GF-D8 (cell line): ENCODE measurements at places on chromosomes 6 and 20.

GRCh38 chr6:84350397-84350796, 123.0 kb upstream of the CEP162 start:
- no peak for DNase-seq

GRCh38 chr6:46262928-46263706, 92.3 kb upstream of the ENPP5 start:
- no peak for DNase-seq

DNA sequence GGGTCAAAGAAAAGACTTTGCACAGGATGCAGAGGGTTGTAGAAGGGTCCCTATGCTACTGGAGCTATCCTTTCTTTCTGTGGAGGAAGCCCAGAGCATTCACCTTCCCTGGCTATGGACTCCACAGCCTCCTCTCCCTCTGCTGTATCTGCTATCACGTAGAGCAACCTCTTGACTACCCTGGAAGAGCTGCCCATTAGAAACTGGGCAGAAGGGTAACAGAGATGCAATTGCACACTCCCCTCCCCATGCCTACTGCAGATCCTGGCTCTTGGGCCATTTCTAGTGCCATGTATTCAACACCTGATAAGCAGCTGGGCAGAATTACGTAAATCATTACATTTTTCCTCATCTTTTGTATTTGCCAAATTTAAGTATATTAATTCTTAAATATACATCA, 3.1 kb downstream of the KLHL31 start:
- DNase-seq, result no peak

DNA sequence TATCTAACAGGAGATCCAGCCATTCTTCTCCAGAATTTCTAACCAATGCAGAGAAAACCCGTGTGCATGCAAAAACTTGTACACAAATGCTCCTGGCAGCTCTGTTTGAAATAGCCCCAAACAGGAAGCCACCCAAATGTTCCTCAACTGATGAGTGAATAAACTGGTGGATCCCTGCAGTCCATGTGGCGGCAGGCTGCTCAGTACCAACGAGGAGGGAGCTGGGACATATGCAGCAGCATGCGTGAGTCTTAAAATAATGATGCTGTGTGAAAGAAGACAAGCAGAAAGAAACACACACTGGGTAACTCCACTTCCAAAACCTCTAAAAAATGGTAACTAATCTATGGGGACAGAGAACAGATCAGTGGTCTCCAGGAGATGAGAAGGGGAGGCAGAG, 542.1 kb upstream of the AGPAT4 start:
- DNase-seq, result no peak

- no peak for DNase-seq
Measured at GRCh38 chr6:84019842-84020211, 13.7 kb upstream of the MRAP2 start.

DNA sequence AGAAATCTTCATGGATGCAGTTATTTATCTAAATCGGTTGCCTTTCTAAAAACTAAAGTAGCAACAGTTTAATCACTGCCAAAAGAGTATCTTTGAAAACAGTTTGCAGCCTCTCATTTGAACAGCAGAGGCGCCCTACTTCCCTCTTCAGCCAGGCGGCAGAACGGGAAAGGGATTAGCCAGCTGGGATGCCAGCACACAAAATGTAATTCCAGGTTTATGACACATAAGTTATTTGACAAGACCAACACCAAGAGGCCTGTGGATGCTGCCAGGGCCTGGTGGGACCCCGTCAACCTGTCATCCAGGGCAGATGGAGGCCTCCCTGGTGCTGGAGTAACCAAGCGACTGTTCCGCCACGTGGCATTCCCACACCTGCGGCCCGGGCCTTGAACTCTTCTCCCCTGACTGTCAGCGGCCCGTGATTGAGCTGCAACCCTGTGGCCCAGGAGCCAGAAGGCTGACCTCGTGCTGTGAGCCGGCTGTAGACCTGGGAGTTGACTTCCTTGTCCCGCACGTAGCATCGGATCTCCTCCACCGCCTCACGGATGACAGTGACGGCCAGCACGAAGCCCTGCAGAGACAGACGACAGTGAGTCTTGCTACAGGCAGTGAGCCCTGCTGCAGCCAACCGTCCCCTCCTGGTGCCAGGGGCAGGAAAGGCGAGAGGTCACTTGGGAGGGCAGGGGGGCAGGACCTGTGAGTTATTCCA, 55.5 kb downstream of the ATP9A start:
- DNase-seq, result no peak

- DNase-seq, result no peak
Measured at GRCh38 chr20:64242797-64243475, 12.6 kb upstream of the PCMTD2 start.

DNA sequence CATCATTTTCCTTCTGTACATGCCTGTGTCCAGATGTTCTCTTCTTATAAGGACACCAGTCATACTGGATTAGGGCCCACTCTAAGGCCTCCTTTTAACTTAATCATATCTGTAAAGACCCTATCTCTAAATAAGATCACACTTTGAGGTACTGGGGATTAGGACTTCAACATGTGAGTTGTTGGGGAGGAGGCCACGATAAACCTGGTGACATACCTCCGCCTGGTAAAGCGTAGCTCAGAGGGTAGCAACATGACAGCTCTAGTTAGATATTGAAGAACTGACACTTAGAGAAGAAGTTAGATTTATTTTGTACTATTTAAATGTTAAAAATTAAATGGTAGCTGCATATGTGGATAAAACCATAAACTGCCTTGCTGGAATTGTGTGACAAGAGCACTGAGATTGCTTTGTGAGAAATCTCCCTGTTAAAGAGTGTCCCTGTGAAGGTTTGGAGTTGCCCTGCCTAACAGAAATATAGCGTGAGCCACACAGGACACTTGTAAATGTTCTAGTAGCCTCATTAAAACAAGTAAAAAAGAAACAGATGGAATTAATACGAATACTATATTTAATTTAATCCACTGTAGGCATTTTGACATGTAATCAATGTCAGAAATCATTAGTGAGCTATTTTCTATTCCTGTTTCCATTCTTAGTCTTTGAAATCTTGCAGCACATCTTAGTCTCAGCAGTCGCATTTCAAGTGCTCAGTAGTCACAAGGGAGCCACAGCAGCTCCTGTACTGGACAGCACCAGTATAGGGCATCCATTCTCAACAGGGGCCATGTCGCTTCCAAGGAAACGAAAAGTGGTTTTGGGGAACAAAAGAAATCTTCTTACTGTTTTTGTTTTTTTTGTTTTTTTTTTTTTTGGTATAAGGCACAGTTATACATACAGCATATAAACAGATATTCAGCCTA, 13.4 kb downstream of the PLCB1 start:
- DNase-seq, result no peak
